Bronchial smooth muscle cell (primary cell): ENCODE measurements at places on chromosomes 4 and X. TPM values are rescaled to one million over a fixed set of nuclear protein-coding genes. Genes with fewer than 3 reads are reported as not detected.

Gene TLR10
- total RNA-seq, result not detected in 2 replicates

Gene BGN
- 2.4 and 5.3 TPM in 2 replicates for total RNA-seq

Gene C1GALT1C1
- 16.2 and 22.5 TPM in 2 replicates for total RNA-seq

Gene TGIF2LX
- not detected in 2 replicates for total RNA-seq

Gene CFAP99
- not detected in 2 replicates for total RNA-seq

Gene PHKA1
- total RNA-seq, result 4.3 and 6.0 TPM in 2 replicates

Gene CFAP97
- total RNA-seq, result 13.3 and 22.9 TPM in 2 replicates

Gene SLC49A3
- 5.2 and 6.7 TPM in 2 replicates for total RNA-seq

Gene SPANXD
- not detected in 2 replicates for total RNA-seq

Gene FAM47E
- total RNA-seq, result 0.32 and 1.4 TPM in 2 replicates

Gene EXOC1L
- total RNA-seq, result 0.09 TPM in 1 of 2 replicates, not detected in the other

Gene MORF4L2
- 263 and 335 TPM in 2 replicates for total RNA-seq

Gene TBX22
- total RNA-seq, result not detected in 2 replicates

Gene SPIN2A
- total RNA-seq, result 2.4 TPM in 2 replicates

Gene PIN4
- 14.5 and 17.1 TPM in 2 replicates for total RNA-seq

Gene CTAG2
- total RNA-seq, result not detected in 2 replicates

Gene UGT2B11
- total RNA-seq, result not detected in 2 replicates

Gene HS3ST1
- total RNA-seq, result under 0.01 TPM in 1 of 2 replicates, not detected in the other

Gene GPM6B
- 0.60 and 7.7 TPM in 2 replicates for total RNA-seq

Gene RTL5
- total RNA-seq, result 3.2 and 5.1 TPM in 2 replicates

Gene CABS1
- total RNA-seq, result not detected in 2 replicates

Gene HSD17B13
- total RNA-seq, result under 0.01 and 0.16 TPM in 2 replicates

Gene PAGE2B
- total RNA-seq, result not detected in 2 replicates

Gene MBNL3
- 1.4 and 1.9 TPM in 2 replicates for total RNA-seq

Gene FAM133A
- total RNA-seq, result under 0.01 TPM in 1 of 2 replicates, not detected in the other

Gene FHDC1
- 0.09 and 0.16 TPM in 2 replicates for total RNA-seq

Gene HHIP
- total RNA-seq, result 0.09 and 0.16 TPM in 2 replicates

Gene RNF150
- 0.26 and 0.95 TPM in 2 replicates for total RNA-seq

Gene USP17L29
- total RNA-seq, result not detected in 2 replicates

Gene SUPT20HL1
- total RNA-seq, result 0.09 and 0.32 TPM in 2 replicates

Gene NSG1
- total RNA-seq, result 0.17 and 2.0 TPM in 2 replicates

Gene FGFRL1
- 29.2 and 35.7 TPM in 2 replicates for total RNA-seq

Gene FOXR2
- total RNA-seq, result not detected in 2 replicates

Gene GYG2
- total RNA-seq, result 2.5 and 2.6 TPM in 2 replicates

Gene TRIM61
- total RNA-seq, result 1.1 and 1.6 TPM in 2 replicates

Gene GPC4
- under 0.01 TPM in 2 replicates for total RNA-seq

Gene ADH7
- total RNA-seq, result 0.32 TPM in 1 of 2 replicates, not detected in the other

Gene OPRPN
- not detected in 2 replicates for total RNA-seq
